ENCODE measurements at places on chromosomes 6 and 20.

- DNase-seq = no peak
These were observed 68.7 kb downstream of the SNX9 start for GRCh38 chr6:157891544-157892362.

DNA sequence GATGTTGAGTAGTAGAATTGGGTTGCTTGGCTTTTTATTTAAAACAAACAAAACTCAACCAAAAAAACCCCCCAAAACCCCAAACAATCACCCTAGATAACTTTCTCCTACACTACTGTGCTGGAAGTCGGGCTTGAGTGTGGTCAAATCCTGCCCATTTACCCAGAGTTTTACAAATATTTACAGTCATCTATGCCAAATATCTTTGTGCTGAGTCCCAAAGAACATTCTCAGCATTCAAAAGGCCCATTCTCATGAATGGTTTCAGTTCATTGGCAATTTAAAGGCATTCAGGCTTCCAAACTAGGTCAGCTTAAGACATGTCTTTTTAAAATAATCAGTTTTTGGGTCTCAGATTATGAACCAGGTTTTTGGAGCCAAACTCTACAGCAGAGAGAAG lies 1.8 kb downstream of the RNF144B start:
- no peak for DNase-seq

DNA sequence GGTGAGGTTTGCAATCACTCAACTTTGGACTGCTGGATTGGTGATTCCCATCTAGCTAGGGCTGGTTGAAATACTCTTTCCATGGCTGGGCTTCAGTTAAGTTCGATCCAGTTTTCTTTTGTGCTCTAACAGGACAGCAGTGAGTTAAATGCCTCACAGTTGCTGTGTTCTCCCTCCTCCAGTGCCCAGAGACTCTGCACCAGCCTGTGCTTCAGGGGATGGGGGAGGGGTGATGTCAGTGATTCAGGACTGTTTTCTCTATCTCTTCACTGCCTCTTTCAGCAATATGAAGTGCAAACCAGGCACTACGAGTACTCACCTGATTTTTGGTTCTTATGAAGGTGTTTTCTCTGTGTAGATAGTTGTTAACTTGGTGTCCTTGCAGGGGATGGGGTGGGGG lies 88.2 kb upstream of the FAM83B start:
- no peak for DNase-seq

GRCh38 chr6:117389227-117390057 lies 36.3 kb downstream of the ROS1 start:
- DNase-seq = no peak

- no peak for DNase-seq
These were observed 97.2 kb downstream of the HFE start for GRCh38 chr6:26184367-26184891.

DNA sequence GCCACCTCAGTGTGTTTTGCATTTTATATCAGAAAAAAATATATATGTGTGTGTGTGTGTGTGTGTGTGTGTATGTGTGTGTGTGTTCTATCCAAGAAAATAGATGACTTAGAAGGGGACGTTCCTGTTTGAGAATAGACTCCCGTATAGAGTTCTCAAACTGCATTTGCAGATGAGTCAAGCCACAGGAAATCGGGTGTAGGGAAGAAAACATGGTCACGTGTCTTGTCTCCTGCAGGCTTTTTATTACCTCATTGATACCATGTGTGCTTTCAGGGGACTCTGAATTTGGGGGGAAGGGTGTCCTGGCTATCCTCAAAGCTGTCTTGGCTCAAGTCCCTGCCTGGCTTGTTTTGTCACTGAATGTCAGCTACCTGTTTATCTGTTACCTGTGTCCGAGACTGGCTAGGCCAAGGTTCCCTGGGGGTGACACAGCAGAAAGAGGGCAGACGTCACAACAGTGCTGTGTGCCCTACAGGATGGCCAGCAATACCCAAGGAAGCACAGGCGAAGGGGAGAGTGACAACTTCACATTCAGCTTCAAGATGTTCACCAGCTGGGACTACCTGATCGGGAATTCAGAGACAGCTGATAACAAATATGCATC lies 55.7 kb upstream of the NOP56 start:
- no peak for DNase-seq

DNA sequence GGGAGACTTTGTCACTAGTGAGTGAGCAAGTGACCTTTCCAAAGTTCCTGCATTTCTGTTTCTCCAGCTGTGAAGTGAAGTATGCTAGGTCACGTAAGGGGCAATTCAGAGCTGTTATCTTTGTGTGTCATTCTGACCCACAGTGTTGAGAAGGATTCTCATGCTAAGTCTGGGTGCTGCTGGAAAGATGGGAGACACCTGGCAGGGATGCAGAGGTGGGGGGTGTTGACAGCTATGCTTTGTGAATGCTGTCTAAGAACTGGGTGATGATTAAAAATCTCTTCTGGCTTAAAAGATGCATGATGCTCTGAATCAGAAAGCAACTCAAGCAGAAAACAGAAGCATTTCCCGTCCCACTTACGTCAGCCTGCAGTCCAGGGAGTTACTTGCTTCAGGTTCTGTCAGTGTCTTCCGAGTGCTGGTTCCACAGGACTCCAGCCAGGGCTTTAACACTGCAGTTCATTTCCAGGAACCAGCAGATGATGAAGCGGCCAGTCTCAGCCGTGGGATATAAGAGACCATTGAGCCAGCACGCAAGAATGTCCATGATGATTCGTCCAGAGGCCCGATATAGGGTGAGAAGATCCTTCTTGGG lies 30.9 kb upstream of the ASXL1 start:
- DNase-seq = no peak

GRCh38 chr6:120545353-120545752 lies 788.9 kb downstream of the TBC1D32 start:
- DNase-seq = no peak

- DNase-seq = no peak
These were observed 29.1 kb downstream of the TRAM2 start for GRCh38 chr6:52547647-52548352.

GRCh38 chr6:122839472-122839871 lies 50.4 kb downstream of the SMPDL3A start:
- peak; percentile 56 for DNase-seq

- DNase-seq = no peak
These were observed 384.5 kb upstream of the CDH4 start for GRCh38 chr20:60867589-60867988.

GRCh38 chr6:49949062-49949461 lies 14.9 kb downstream of the DEFB114 start:
- no peak for DNase-seq

- DNase-seq = no peak
These were observed 10.6 kb downstream of the MYLK2 start for GRCh38 chr20:31829731-31830130.

DNA sequence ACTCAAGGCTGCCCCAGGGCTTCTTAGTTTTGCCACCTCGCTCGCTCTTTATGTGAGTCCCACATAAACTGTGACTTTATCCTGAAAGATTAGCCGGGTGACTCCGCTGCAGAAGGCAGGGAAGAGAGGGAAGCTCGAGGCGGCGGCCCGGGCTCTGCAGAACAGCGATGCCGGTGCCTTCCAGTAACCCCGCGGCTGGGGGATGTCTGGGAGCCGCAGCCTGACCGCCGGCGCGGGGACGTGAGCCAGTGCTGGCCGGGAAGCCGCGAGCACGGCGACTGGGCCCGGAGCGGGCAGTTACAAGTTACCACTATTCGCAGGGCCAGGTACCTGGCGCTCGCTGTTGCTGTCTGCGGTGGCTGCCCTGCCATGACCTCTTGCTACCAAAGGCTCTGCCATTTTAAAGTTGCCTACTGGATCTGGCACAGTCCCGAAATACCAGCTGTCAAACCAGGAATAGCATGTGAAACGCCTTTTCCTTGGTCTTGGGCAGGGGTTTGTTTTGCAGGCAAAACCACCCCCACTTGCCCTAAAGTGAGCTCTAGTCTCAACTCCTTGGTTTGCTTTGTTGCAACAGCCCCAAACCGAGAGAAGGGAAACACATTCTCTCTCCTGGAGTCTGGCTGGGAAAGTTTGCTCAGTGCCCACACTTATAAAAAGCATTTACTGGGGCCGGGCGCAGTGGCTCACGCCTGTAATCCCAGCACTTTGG lies 124.0 kb upstream of the SLC2A12 start:
- DNase-seq = no peak

DNA sequence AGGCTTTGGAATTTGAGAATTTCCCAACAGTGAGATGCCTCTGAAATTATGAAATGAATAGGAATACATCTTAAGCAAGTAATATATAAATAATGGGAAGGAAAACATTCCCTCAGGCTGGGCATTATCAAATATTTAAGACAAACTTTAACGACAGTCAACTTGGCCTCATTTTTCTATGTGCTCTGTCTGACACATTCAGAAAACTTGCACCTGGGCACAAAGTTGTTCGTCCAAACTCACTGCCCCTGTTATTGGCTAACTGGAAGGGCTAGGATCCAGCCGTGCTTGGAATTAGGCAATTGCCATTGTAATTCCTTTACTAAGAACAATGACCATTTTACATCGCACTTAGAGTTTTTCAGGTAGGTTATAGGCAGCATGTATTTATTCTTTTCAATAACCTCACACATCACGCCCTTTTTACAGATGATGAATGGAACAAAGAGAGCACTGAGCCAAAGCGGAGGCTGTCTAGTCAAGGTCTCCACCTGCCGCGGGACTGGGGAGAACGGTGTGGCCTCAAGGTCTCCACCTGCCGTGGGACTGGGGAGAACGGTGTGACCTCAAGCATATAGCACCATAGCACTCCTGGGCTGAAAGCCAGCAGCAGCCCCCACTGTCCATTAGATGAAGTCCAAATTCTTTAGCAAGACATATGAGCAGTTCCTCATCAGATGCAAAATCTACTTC lies 40.7 kb upstream of the FOXQ1 start:
- DNase-seq = no peak

- DNase-seq = peak; percentile 91
These were observed 36.5 kb upstream of the MPC1 start for GRCh38 chr6:166419286-166419685.

- no peak for DNase-seq
These were observed 83.3 kb upstream of the BHLHE23 start for GRCh38 chr20:63090052-63090451.

- DNase-seq = no peak
These were observed 101.6 kb upstream of the TMEM30A start for GRCh38 chr6:75386050-75386770.

DNA sequence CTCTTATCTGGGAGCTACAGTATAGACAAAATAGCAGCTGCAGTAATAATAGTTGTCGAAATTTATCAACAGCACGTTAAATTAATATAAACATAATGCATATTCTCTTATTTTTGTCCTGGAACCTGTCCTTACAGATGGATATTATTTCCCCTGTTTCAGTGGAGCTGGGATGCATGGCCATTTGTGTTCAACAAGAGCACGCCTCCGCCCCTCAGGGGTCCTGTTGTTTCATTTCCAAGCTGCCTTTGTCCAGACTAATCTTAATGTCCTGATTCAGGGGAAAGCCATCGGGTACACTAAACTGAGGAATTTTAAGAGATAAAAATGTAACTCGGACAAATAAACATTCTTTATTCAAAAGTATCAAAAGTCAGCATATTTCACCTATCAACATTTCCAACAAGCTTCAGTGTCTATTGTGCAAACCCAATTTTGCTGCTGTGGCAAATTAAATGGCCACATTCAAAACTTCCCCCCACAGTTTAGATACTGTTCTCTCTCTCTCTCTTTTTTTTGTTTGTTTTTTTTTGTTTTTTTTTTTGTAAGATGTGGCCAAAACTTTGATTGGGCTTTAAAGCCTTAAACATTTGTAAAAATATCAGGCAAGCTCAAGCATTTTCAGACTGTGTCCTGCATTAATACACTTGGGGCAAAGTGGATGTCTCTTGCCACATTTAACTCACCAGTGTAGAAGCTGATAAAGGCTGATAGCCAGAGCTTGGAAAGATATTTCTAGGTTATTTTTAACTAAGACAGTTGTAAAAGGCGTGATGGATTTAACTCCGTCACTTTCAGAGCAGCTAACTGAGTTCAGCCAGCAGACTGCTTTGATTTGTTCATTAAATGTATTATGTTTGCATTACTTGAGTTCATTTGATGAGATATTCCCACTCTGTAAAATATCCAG lies 112.5 kb upstream of the QKI start:
- DNase-seq = no peak

DNA sequence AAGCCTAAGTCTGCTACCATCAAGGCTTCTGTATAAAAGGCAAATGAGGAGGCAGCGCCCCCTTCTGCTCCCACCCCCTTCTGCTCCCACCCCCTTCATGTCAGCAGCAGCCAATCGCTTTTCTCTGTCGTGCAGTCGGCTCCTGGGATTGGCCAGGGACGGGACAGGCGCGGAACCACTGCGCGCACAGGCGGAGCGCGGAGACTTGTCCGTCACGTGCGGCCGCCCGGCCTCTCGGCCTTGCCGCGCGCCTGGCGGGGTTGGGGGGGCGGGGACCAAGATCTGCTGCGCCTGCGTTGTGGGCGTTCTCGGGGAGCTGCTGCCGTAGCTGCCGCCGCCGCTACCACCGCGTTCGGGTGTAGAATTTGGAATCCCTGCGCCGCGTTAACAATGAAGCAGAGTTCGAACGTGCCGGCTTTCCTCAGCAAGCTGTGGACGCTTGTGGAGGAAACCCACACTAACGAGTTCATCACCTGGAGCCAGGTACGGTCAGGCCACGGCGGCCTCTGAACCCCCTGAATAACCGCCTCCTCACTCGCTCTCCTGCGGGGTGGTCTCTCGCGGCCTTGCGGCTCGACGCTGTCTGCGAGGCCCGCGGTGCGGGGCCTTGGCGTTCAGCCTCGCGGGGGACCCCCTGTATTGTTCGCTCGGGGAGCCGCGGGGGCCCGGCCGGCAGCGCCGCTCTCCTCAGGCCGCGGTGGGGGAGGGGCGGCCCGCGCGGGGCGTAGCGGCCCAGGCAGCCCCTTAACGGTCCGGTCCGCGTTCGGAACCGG lies at the start of gene HSF2:
HSF2 (plus strand) TSS at position 305 of the 773 bp plus-strand sequence; CDS start at position 391, 86 bp downstream.
- peak; percentile 97 for DNase-seq

- DNase-seq = no peak
These were observed 157.0 kb downstream of the UBE3D start for GRCh38 chr6:82908661-82909060.

DNA sequence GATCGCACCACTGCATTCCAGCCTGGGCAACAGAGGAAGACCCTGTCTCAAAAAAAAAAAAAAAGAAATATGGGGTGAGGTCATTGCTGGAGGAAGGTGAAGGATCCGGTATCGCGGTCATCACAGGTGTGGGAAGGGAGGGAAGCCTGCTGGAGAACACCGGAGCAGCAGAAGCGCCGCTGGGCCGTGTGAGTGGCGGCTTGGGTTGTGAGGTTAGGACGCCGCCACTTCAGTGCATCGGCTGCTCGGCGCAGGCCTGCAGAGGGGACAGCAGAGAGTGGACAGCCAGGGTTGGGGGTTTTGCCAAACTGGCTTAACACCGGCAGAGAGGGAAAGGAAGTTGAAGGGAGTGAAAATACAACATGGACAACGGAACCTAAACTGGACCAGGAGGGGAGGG lies 5.4 kb downstream of the TLDC2 start:
- DNase-seq = no peak

DNA sequence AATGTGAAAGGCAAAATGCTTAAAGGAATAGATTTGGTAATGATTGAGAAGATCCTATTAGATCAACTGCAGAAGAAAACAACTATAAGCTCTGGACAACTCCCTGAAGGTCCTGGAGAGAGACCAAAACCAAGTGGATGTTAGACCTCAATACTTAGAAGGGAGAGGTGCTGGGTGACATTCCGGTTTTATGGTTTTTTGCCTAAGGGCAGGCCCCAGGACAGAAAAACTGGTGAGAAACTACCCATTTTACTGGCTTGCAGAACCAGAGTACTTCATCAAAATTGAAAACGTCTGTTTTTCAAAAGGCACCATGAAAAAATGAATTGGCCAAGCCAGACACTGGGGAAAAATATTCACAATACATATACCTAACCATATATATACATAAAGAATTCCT lies 26.3 kb downstream of the SAMHD1 start:
- no peak for DNase-seq

- DNase-seq = no peak
These were observed 113.2 kb downstream of the FNDC1 start for GRCh38 chr6:159282421-159282820.
